Memory B cell (primary cell): ENCODE measurements at places on chromosomes 1 and 21.

- no peak for DNase-seq
These were observed 1.1 kb downstream of the C21orf58 start for GRCh38 chr21:46322351-46323226.

DNA sequence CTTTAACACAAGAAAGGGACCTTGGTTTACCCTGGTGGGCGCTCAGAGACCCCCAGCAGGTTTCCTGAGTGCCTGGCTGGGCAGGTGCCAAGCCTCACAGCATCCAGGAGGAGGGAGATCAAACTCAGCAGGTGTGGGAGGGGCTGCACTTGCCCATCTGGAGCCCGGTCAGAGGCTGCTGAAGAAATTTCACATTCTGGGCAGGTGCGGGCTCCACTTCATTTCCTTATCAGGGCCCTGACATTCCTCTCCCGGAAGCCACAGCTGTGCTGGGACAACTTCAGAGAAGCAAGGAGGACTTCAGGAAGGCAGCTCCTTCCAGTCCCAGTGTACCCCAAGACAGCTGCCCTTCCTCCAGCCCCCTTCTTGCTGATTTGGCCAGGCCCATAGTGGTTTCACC is 82.9 kb downstream of the ITPKB start:
- no peak for DNase-seq

DNA sequence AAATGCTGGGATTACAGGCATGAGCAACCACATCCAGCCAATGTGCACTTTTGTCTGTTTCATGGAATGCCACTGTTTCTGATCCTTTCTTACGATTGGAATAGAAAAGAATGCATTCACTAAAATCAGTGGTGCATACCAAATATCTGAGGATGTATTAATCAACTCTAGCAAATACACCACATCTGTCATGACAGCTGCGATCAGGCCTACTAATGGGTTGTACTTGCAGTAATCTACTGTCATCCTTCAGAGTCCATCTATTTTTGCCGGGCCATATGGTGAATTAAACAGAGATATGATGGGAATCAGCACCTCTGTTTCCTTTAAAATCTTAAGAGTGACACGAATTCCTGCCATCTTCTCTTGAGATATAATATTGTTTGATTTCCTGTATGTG is 8.5 kb upstream of the USP1 start:
- DNase-seq, result no peak

DNA sequence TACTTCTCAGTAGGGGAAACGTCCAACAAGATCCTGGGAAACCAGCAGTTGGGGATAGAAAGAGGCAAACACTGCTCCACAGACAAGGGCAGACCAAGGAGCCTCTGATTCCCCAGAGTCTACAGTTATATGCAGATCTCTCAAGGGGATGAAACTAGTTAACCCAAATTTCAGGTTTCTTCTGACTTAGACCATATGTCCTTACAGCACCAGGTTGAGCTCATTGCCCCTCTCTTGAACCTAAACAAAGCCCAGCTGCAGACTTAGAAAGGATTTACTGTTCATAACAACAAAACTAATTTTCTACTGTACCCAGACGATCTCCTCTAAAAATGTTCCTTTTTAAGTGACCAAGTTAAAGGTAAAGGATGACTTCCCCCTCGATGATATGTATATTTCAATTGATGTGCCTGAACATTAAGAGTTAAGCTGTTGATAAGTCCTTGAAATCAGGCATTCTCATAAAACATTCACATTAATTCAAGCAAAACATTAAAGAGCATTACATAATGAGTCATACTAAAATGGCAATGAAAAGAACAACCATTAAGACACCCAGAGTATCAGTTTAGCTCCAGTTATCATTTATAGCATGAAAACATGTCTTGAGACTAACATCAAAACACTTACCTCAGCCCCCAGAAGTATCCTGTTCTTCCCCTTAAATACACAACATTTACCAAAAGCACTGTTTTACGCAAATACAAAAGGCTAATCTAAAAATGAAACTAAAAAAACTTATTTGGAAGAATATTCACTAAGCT is 24.1 kb downstream of the SMYD3 start:
- DNase-seq, result no peak

- no peak for DNase-seq
These were observed 151.6 kb downstream of the AJAP1 start for GRCh38 chr1:4805987-4806386.

- no peak for DNase-seq
These were observed 46.8 kb downstream of the TRPM2 start for GRCh38 chr21:44399955-44400790.

DNA sequence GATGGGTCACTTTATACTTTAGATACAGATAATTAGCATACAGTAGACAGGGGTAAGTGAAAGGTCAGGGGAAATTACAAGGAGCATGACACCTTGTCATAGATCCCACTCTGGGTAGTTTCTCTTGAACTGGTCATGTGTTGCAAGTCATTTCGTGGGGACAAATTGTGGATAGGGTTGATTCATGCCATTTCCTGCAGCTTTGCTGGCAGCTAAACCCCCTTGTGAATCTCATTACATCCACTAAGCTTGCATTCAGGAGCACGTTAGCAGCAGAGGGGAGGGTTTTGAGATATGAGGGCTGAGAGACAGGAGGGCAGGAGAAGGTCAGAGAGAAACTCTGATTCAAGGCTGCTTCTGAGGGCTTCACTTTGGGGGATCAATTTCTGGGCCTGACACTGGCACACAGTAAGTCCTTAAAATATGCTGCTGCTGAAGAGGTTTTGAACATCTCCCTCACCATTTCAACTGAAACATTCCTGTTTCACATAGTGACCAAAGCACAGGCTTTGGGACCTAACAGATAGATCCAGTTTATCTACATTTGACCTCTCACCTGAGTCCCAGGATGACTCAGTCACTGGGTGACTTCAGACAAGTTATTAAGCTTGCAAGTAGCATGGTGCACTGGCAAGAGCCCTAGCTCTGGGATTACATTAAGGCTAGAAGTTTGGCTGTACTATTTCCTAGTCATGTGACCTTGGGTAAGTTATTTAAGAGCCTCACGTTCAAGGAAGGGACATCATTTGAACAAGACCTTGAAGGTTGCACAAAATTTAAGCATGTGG is 206.0 kb upstream of the USP24 start:
- DNase-seq, result no peak

DNA sequence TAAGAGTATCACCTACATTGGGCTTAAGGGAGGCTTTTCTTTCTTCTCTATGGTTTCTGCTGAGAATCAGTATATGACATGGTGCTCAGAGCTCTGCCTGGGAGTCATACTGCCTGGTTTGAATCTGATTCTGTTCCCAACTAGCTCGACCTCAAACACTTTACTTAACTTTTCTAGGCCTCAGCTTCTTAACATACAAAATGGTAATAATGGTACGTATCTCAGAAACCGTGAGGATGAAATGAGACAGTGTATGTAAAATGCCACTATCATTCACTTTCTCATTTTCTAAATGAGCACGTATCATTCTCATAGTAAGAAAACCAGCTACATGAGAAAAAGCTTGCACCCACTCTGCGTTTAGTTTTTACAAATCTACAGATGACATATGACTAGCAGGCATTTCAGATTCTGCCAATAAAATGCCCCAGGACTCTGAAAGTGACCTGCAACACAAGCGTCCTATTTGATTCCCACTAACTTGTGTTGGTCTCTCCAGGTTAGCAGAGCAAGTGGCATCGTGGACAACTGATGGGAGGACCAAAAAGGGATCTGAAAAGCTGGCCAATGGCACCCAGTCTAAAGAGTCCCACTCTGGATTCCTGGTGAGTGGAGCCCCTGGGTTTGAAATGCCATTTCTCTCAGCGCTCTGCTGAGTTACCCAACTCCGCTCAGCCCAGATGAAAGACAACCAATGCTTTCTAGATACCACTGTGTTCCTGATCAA is 6.1 kb downstream of the CTNNBIP1 start:
- DNase-seq, result no peak

GRCh38 chr1:92511541-92511940 is 24.8 kb upstream of the GFI1 start:
- DNase-seq, result no peak

DNA sequence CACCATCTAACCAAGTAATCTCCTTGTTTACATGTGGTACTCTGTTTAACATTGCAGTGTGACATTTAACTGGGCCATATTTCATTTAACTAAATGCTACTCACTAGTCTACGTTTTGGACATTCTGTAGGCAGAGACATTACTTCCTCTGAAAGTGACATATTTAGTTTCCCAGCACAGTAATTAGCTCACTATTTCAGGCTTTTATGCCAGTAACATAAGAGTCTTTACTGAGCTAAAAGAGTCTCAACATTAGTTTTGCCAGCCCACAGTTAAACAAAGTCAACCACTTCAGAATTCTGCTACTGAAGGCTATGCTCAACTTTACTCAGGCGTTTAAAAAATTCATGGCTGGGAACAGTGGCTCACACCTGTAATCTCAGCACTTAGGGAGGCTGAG is 2.6 kb upstream of the TNFRSF9 start:
- DNase-seq, result no peak

DNA sequence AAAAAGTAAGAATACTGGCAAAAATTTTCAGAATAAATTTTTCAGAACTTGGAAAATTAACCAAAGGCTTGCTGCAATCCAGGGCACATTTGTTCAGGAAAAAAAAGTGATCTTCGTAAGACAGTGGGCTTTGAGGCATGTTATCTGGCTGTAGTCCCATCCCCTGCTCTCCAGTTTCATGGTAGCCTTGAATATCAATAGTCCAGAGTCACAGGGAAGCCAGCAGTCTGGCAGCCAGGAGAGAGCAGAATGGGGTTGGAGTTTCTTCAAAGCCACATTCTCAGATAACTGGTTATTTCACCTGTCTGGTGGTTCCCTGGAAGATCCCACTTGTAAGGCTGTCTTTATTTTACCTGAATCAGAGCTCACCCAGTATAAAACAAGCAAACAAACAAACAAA is 669.3 kb downstream of the MATN1 start:
- no peak for DNase-seq

- DNase-seq, result no peak
These were observed 432.7 kb downstream of the SMYD3 start for GRCh38 chr1:246074421-246074820.

DNA sequence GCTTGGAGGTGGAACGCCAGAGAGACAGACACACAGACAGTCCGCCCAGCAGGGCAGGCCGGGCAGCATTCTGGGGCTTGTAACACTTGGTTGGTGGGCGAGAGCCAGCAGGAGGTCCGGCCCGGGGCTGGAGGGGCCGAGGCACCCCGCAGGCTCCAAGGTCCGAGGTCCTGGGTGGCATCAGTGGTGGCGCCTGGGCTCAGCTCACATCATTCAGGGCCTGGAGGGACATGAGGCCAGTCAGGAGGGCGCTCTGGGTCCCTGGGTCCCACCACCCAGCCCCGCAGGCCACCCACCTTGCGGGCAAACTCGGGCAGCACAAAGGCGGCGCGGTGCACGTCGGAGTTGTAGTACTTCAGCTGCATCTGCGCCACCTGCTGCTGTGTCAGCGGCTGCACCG is 5.2 kb downstream of the SRM start:
- no peak for DNase-seq

DNA sequence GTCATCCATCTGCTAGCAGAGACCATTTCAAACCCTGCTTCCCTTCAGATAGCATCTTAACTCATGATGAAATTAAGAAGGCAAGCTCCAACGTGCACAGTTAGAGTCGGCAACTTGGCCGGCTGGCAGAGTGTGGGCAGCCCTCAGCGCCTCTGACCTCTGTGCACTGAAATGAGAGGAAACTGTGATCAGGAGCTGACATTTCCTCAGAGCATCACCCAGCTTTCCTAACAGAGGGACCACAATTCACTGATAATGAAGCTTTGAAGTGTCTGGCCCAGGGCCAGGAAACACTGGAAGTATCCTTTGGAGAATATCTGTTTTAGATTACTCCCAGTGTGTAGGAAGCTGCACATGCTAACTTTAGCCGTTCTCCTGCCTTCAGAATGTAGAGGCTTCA is 145.0 kb upstream of the ZC3H11B start:
- DNase-seq, result no peak

- no peak for DNase-seq
These were observed 13.7 kb downstream of the PIK3CD start for GRCh38 chr1:9665193-9665592.

DNA sequence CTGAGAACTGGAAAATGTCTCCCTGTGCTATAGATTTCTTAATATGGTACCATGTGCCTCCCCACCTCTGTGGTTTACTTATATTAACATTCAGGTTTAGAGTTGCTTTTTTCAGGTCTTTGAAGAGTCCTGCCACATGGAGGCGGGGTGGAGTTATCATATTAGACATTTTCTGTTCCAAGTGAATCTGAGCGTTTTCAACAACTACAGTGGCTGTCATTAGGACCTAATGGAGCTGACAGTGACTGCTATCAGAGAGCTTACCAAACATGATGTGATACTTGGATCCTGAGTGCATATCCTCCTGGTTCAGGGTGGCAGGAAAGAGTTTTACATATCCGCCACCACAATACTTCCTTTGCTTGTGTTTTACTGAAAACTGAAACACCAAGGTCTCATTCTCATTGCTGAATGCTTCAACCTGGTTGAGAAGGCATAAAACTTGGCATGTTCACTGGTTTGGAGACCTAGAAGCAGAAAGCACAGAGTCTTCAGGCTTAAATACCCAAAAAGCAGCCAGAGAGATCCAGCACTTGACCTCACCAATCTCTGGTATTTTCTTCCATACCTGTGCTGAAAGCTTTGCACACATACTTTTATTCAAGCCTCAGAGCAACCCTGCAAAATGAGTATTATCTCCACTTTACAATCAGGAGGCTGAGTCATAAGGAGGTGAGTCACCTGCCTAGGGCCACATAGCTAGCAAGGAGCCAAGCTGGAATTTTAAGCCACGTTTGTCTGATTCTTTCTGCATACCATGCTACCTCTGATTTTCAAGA is 47.4 kb upstream of the OSBPL9 start:
- peak; percentile 17 for DNase-seq

GRCh38 chr1:236129306-236129705 is 13.0 kb upstream of the GPR137B start:
- DNase-seq, result no peak

DNA sequence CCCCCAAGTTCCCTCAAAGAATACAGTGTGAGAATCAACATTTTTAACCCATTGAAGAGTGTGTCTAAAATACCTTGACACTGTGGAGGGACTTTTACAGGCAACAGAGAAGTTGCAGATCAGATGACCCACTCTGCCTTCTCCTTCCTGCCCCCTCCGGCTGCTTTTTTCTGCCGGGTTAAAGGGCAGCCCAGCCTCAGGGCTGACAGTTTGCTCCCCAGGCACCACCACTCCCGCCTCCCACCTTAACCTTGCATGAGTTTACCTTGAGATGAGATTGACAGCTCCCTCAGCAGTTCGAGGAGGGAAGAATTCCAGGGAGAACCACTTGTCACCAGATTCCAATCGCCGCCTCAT is 3.2 kb downstream of the MTHFR start:
- DNase-seq, result no peak

- no peak for DNase-seq
These were observed at the start of gene ZBTB7B for GRCh38 chr1:155002464-155003226. TSS of gene ZBTB7B (plus strand) at chr1:155002802. CDS start at chr1:155014661, 11,859 bp downstream.

- DNase-seq, result no peak
These were observed 215.5 kb upstream of the GALNT2 start for GRCh38 chr1:229851511-229851910.
